ENCODE measurements at places on chromosomes 3 and 15. TPM values are rescaled to one million over a fixed set of nuclear protein-coding genes. Genes with fewer than 3 reads are reported as not detected.

Gene GCSAM
- total RNA-seq, result 1.5 TPM

Gene XCR1
- not detected for total RNA-seq

Gene GOLGA8T
- 1.5 TPM for total RNA-seq

Gene SIAH2
- total RNA-seq, result 71.0 TPM

DNA sequence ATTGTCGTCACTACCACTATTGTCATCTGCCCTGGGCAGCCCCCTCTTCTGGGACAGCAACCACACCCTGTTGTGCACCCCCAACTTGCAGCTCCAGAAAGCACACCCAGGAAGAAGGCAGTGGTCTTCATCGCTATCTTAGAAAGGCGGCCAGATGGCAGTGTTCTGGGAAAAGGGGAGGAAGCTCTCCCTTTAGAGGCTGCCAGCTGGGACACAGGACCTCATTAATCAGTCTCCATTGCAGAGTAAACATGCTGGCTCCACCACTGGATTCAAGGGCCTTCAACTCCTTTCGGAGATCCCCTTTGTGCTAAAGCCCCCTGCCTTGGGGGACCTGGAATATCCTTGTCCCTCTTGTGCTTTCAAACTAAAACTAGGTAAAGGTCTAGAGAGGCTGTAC lies 199.3 kb upstream of the LINGO1 start:
- no peak for DNase-seq

Gene GPR176
- 5.4 TPM for total RNA-seq

DNA sequence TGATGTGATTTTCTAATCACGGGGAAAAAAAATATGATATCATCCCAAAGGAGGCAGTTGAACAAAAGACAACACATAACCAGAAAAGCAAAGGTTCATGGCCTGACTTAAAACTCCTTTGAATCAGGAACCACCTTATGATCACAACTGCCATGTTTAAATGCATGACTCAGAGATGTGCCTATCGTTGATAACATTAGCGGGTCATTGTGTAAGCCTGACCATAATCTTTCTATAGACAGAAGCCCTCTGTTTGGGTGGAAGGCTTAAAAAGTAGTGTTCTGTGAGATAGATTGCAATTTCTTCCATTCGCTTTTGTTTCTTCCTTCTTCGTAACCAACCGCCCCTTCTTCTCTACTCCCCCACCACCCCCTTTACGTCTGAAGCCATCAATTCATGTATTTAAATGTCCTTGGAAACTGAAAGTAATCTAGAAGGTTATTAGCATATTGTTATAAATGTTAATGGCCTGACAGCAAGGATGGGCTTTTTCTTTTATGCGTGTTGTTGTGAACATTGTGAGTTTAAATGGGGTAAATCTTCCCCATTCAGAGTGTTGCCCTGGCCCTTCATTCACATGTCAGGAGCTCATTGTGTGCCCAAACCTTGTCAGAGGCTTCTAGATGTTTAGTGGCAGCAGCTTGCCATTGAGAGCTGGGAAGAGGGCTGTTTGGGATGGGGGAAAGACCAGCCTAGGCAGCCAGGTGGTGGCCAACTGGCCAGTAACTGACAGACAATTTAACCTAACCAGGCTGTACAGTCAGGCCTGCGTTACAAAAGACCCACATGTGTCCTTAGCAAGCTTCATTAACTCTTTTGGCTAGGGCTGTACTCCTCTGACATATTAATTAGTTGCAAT lies 64.5 kb downstream of the EPHA3 start:
- DNase-seq, result no peak

GRCh38 chr3:110811050-110811449 lies 260.6 kb upstream of the NECTIN3 start:
- DNase-seq, result no peak

Gene CLDN16
- 0.49 TPM for total RNA-seq

DNA sequence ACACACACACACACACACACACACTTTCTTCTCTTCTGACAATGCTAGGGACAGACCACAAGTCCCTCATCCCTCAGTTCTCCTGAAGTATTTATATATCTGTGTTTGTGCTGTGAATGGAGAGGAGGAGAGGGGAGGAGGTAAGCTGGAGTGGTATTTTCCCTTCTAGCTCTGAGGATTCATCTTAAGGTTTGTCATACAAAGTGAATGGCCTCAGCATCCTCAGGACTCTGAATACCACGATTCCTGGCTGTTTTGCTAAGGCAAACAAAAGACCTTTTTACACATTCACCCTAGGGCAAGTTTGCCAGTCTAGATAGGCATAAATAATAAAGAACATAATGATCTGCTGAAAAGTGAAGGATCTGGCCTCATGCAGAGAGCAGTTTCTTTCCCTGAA lies 65.7 kb upstream of the CHMP2B start:
- no peak for DNase-seq

- no peak for DNase-seq
Observed at GRCh38 chr3:47443611-47443995, 32.1 kb downstream of the SCAP start.

Gene GOLGA6L9
- total RNA-seq, result 9.3 TPM

- no peak for DNase-seq
Observed at GRCh38 chr15:46304321-46304720, 669.5 kb downstream of the SQOR start.

DNA sequence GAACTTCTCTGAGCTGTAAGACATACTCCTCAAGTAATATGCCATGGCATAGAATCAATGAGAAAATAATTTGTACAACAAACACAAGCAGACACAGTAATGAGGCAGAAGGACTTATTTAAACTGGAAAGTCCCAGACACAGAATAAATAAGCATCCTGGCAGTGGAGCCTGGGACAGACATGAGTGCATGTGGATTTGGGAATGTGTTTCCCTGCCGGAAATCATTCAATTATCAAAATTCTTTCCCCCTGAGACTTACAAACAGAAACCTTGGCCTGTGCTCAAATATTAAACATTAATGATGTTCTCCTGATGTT lies 520.1 kb downstream of the ROBO1 start:
- DNase-seq, result no peak

- no peak for DNase-seq
Observed at GRCh38 chr15:52191207-52191606, at the start of gene GNB5. GNB5 (minus strand) TSS chr15:52191392; CDS start chr15:52184676, 6,716 bp downstream.

GRCh38 chr15:89740137-89740536 lies 10.9 kb downstream of the MESP1 start:
- DNase-seq, result no peak

DNA sequence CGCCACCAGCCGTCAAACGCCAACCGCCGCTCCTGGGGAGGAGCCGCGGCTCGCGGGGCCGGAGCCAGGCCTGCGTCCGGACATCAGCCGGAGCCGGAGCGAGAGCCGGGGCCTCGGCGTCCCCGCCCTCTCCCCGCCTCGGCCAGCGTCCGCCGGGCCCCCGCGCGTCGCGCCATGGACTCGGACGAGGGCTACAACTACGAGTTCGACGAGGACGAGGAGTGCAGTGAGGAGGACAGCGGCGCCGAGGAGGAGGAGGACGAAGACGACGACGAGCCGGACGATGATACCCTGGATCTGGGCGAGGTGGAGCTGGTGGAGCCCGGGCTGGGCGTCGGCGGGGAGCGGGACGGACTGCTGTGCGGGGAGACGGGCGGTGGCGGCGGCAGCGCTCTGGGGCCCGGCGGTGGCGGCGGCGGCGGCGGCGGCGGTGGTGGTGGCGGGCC lies 359 bp downstream of the ARIH1 start:
- DNase-seq, result no peak

DNA sequence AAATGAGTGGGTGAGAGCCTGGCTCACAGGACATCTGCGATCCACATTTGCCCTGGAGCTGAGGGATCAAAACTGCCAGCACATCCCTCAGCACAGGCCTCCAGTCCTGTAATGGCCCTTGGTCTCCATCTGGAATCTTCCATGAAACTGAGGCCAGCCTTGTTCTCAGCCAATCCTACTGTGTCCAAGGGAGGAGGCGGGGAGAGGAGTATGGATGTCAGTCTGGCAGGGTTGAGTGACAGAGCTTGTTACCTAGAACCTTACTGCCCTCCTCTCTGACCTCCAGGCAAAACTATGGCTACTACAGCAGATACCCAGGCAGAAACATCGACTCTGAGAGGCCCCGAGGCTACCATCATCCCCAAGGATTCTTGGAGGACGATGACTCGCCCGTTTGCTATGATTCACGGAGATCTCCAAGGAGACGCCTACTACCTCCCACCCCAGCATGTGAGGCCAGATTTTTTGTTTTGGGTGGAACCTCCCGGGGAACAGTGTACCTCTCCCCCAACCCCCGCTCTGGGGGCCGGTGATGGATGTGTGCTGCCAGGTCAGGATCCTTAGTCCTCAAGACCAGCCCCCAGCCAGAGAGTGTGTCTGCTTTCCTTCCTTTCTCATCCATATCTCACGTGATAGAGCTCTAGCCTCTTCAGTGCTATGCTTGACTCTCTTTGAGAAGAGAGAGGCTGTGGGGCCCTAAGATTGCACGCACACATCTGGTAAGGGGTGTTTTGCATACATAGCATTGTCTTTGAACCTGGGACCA lies 41.3 kb downstream of the CHDH start:
- DNase-seq, result no peak

Gene NTRK3
- 4.9 TPM for total RNA-seq

Gene GOLGA6L26
- not detected for total RNA-seq

All from vagina (tissue), 2 donors.